ENCODE measurements at places on chromosomes 5 and 9. TPM values are rescaled to one million over a fixed set of nuclear protein-coding genes. Genes with fewer than 3 reads are reported as not detected.

GRCh38 chr5:66814146-66814991, 218.2 kb downstream of the MAST4 start:
- peak; percentile 40 for DNase-seq

DNA sequence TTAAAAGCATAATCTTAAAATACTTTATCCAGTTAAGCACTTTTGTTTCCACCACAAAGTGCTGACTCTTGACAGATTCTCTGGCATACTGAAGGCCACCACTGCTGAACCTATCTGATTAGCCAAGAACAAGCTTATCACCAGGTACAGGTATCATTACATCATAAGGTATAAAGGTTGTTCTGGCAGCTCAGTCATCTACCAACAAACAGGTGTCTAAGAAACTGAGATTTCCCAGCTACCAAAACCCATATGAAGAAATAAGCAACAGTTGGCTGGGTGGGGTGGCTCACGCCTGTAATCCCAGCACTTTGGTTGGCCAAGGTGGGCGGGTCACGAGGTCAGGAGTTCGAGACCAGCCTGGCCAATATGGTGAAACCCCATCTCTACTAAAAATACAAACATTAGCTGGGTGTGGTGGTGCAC, 5.0 kb downstream of the MTMR12 start:
- no peak for DNase-seq

- peak; percentile 39 for DNase-seq
These were observed at the start of gene EFNA5 for GRCh38 chr5:107670932-107671741. EFNA5 (minus strand) TSS chr5:107670937.

GRCh38 chr5:120765189-120765588, 301.1 kb downstream of the PRR16 start:
- DNase-seq, result peak; percentile 27

- DNase-seq, result no peak
These were observed 201.3 kb downstream of the HSPA4 start for GRCh38 chr5:133253070-133253469.

Gene GCNT4
- 0.06 TPM for total RNA-seq

Gene PCDHA13
- total RNA-seq, result 0.50 TPM
